ENCODE measurements at places on chromosomes 11 and 22. TPM values are rescaled to one million over a fixed set of nuclear protein-coding genes. Genes with fewer than 3 reads are reported as not detected.

Gene ANKK1
- not detected for polyA plus RNA-seq

Gene MAPK8IP1
- 0.20 TPM for polyA plus RNA-seq

DNA sequence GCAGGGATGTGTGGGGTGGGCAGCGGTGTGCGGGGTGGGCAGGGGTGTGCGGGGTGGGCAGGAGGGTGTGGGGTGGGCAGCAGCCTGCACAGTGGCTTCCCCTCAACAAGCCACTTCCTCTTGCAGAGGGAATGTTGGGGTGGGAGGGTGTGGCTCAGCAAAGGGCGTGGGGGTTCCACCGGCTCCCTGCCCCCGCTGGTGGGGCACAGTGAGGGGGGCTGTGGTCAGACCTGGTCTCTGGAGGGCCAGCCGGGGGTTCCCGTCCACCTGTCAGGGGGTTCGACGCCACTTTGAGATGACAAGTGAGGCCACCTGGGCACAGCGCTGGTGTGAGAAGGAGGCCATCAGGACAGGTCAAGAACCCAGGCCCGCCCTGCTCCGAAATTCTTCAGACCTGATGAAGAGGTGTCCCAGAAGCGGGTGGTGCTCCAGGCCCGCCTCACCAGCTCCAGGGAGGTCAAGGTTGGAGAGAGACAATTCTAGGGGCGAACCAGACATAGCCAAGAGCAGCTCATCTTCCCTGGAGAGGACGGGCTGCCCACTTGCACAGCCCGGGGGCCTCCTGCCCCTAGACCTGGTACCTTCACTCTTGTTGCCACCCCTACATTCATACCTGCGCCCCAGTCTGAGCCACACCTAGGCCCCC lies 1.3 kb downstream of the C11orf21 start:
- H3K4me3 ChIP-seq, result peak overlapping the region; percentile 92
- no peaks in the 10 kb centered on the region for H3K27me3 ChIP-seq
- no peaks in the 10 kb centered on the region for H3K36me3 ChIP-seq
- H3K4me1 ChIP-seq, result peaks cover 28% of the 10 kb centered on the region

DNA sequence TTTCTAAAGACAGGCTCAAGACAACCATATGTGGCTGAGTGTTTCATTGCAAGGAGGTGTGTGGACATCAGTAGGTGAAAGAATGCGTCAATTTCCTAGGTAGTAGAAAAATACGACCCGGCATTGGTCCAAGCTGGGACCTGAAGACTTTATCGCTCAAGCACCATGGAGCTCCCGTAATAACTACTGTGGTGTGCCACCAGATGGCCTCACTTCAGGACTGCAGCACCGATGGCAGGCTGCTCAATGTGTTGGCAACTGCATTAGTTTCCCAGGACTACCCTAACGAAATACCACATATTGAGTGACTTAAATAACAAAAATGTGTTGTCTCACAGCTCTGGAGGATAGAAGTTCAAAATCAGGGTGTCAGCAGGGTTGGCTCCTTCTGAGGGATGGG lies 72.4 kb upstream of the FAT3 start:
- no peaks in the 10 kb centered on the region for H3K27me3 ChIP-seq
- no peaks in the 10 kb centered on the region for H3K36me3 ChIP-seq
- no peak for DNase-seq
- H3K4me3 ChIP-seq, result no peak overlapping the region

GRCh38 chr11:27171376-27171958 lies 130.9 kb downstream of the BBOX1 start:
- H3K27me3 ChIP-seq, result no peaks in the 10 kb centered on the region
- DNase-seq, result no peak
- H3K36me3 ChIP-seq, result no peaks in the 10 kb centered on the region
- no peak overlapping the region for H3K4me3 ChIP-seq
- H3K4me1 ChIP-seq, result no peaks in the 10 kb centered on the region
- H3K27ac ChIP-seq, result no peak overlapping the region

GRCh38 chr11:11374358-11375148 lies 21.5 kb upstream of the CSNK2A3 start:
- no peak overlapping the region for H3K27ac ChIP-seq
- DNase-seq, result no peak
- H3K27me3 ChIP-seq, result peaks cover 23% of the 10 kb centered on the region
